EL (cell line): ENCODE measurements at places on chromosomes 1 and 21.

DNA sequence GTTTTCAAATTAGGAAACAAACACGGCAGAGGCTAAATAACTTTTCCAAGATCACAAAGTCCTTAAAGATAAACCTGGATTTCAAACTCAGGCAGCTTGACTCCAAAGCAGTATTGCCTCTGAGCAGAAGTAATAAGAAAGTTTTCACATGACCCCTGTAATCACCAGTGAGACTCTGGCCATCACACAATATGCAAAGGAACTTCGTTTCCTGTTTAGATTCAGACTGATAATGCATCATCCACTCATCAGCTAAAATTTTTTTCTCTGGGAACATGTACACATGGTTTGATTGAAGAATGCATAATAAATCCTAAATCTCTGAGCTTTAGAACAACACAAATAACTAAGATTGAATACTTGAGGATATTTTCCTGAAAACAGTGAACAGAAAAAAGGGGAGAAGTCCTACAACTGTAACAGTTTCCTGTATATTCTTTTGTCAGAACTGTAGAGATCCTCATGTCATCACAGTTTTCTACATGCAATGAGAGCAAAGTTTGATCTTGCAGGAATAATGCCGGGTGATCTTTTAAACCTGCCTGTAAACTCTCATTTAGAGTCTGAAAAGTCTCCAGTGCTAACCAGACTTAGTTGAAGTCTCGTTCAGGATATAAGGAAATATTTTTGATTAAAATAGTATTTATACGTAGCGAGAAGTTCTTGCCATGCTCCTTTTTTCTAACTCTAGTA is 225.3 kb downstream of the SPATA17 start:
- DNase-seq: peak; percentile 6

- DNase-seq: no peak
Measured at GRCh38 chr1:14140831-14141401, 440.9 kb downstream of the PRDM2 start.

DNA sequence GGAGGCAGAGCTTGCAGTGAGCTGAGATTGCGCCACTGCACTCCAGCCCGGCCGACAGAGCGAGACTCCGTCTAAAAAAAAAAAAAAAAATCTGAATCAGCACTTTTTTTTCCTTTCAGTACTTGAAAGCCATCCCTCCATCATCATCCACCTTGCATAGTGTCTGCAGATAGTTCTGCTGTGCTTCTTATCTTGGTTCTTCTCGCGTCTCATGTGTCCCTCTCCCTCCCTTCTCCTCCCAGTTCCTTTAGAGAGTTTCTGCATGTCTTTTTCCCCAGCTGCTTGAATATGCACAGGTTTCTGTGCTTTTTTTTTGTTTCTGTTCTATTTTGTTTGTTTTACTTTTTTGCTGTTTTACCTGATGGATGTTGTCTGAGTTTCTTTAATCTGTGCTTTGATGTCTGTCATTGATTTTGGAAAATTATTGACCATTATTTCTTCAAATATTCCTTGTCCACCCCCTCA is 3.9 kb upstream of the COL18A1 start:
- DNase-seq: no peak

DNA sequence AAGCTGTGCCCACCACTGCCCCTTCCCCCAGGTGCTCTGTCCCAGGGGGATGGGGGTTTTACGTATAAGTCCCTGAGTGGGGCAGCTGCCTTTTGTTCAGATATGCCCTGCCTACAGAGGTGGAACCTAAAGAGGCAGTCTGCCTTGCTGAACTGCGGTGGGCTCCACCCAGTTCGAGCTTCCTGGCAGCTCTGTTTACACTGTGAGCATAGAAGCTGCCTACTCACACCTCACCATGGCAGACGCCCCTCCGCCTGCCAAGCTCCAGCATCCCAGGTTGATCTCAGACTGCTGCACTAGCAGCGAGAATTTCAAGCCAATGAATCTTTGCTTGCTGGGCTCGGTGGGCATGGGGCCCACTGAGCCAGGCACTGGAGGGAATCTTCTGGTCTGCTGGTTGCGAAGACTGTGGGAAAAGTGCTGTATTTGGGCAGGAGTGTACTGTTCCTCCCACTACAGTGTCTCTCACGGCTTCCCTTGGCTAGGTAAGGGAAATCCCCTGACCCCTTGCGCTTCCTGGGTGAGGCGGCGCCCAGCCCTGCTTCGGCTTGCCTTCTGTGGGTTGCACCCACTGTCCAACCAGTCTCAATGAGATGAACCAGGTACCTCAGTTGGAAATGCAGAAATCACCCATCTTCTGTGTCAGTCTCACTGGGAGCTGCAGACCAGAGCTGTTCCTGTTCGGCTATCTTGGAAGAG is 17.6 kb upstream of the RWDD3 start:
- no peak for DNase-seq

GRCh38 chr1:12420171-12420570 is 190.3 kb downstream of the VPS13D start:
- no peak for DNase-seq

- DNase-seq: no peak
Measured at GRCh38 chr1:193927550-193927949, 741.1 kb upstream of the B3GALT2 start.

- DNase-seq: no peak
Measured at GRCh38 chr1:102234753-102235359, 238.1 kb upstream of the OLFM3 start.

- peak; percentile 56 for DNase-seq
Measured at GRCh38 chr1:70504176-70504820, 93.2 kb downstream of the CTH start.

- DNase-seq: no peak
Measured at GRCh38 chr1:208497866-208498541, 253.8 kb upstream of the PLXNA2 start.

DNA sequence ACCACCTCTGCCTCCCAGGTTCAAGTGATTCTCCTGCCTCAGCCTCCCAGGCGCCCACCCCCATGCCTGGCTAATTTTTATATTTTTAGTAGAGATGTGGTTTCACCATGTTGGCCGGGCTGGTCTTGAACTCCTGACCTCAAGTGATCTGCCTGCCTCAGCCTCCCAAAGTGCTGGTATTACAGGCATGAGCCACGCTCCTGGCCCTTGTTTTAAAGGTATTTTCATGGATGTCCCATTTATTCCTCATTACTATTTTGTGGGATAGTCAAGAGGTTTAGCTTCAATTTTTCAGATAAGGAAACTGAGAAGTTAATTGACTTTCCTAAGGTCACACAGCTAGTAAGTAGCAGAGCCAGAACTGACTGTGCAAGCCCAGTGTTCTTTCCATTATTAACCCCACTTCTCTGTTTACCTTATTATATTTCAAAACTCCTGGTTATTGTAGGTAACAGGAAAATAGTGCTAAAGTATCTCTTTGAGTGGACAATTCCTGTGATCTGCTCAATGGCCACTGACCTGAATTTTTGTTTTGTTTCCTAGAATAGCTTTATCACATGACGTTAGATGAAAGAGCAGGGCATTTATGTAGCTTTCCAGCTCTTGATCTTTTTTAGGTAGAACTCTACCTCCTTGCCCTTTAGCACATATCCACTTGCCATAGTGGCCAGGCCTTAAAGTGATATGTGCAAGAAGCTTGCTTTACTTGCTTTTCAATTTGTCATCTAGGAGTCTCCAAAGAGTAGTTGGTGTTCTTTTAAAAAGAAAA is 13.6 kb downstream of the ZYG11B start:
- DNase-seq: no peak

DNA sequence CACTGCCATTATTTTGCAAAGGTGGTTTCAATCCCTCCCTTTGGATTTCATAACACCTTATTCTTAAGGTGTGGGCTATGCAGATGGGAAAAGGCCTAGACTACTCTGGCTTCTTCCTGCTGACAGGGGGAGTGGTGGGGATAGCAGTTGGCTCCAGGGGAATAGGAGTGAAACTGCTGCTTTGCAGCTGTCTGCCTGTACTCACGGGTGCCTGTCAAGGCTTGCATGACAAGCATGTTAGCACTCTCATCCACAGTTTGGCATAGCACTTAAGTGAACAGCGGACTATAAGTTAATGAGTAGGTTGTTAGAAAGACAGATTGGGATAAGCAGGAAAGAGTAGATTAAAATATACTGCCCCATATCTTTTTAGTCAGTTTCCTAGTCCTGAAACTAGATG is 287.5 kb upstream of the DAB1 start:
- no peak for DNase-seq

- DNase-seq: no peak
Measured at GRCh38 chr1:96292141-96292540, 429.4 kb upstream of the PTBP2 start.

DNA sequence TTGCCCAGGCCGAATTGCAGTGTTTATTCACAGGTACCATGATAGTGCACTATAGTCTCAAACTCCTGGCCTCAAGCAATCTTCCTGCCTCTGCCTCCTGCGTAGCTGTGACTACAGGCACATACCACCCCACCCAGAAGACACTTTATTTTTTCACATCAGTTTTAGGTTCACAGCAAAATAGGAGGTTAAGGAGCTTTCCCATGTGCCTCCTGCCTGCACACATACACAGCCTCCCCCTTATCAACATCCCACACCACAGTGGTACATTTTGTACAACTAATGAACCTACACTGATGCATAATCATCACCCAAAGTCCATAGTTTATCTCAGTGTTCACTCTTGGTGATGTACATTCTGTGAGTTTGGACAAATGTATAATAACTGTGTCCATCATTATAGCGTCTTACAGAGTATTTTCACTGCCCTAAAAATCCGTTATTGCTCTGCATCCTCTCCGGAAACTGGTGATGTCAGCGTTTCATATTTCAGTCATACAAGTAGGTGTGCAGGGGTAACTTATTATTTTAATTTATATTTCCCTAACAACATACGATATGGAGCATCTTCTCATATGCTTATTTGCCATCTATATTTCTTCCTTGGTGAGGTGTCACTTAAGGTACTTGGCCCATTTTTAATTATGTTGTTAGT is 23.2 kb downstream of the OR13G1 start:
- no peak for DNase-seq

GRCh38 chr1:96771847-96772246 is 50.3 kb downstream of the PTBP2 start:
- DNase-seq: no peak

DNA sequence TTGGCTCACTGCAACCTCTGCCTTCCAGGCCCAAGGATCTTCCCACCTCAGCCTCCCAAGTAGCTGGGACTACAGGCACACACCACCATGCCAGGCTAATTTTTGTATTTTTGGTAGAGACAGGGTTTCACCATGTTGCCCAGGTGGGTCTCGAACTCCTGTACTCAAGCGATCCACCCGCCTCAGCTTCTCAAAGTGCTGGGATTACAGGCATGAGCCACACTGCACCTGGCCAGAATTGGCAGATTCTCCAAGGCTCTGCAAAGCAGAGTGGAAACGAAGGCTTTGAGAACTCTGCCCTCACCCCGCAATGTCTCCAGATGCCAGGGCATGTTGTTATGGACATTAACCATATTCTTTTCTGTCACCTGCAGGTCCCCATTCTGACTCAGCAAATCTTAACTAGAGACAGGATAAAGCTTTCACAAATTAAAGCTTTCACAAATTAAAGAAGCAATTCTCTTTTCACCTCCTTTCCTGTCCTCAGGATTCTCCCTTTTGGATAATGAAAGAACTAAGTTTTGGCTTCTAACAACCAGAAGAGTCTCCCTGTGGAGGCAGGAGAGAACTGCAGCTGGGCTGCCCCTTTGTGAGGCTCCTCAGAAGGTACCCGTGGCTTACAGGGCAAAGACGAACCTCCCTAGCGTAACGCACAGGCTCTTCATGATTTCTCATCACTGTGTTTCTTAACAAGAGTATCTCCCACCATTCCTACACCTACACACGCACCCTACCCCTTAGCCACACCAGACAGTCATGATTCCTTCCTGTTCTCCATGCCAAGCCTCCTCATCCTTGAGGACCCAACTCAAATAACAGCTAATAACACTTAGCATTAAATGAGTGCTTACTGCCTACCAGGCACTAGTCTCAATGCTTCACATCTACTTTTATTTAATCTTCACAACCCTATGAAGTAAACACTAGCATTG is 29.8 kb downstream of the GPA33 start:
- no peak for DNase-seq

- DNase-seq: no peak
Measured at GRCh38 chr1:223727541-223727940, 15.2 kb downstream of the CAPN2 start.

- DNase-seq: no peak
Measured at GRCh38 chr1:5752746-5753548, 239.3 kb downstream of the NPHP4 start.

DNA sequence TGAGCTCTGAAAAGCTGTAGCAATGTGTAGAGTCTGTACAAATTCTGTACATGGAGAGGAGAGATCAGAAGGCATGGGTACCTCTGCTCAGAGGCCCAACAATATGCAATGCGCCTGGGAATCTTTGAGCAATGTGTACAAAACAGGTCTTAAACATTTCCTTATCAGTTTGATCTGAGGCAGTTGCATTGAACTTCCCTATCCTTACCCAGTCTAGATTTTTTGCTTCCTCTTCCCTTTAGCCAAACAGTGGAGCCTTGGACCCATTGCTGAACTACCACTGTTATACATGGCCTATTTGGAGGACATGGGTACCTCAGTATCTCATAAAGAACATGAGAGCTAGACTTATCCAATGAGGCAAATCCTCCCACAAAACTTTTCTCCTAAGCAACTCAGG is 12.6 kb upstream of the MNDA start:
- DNase-seq: no peak

DNA sequence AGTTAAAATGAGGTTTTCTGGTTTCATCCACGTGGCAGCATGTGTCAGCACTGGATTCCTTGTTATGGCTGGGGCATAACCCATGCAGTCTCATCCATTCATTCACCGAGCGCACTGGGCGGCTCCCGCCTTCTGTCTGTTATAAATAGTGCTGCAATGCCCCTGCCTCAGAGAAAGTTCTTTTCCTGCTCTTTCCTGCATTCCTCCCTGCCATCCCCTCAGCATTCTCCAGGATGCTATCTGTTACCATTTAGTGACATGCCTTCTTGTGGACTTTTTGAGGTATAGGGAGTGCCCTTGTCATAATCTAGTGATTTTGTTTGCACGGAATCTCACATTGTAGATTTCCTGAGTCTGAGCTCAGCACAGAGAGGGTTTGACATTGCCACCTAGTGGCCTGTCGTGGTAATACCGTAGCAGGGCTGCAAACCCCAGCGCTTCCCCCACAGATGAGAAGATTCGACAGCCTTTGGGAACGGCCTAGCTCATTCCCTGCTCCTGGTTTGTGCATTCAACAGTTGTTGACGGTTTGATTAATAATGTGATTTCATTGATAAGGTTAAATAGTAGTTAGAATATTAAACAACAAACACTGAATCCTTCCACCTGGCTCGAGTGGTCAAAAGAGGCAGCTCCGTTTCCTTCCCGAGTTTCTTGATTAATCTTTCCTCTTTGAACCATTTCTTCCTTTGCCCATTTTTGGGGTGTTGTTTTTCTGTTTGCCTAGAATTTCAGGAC is 46.3 kb downstream of the UMODL1 start:
- DNase-seq: peak; percentile 70
